M059J (cell line): ENCODE measurements at places on chromosomes 1 and 21. TPM values are rescaled to one million over a fixed set of nuclear protein-coding genes. Genes with fewer than 3 reads are reported as not detected.

GRCh38 chr1:1857096-1857703, 33.7 kb downstream of the GNB1 start:
- no peak for DNase-seq

DNA sequence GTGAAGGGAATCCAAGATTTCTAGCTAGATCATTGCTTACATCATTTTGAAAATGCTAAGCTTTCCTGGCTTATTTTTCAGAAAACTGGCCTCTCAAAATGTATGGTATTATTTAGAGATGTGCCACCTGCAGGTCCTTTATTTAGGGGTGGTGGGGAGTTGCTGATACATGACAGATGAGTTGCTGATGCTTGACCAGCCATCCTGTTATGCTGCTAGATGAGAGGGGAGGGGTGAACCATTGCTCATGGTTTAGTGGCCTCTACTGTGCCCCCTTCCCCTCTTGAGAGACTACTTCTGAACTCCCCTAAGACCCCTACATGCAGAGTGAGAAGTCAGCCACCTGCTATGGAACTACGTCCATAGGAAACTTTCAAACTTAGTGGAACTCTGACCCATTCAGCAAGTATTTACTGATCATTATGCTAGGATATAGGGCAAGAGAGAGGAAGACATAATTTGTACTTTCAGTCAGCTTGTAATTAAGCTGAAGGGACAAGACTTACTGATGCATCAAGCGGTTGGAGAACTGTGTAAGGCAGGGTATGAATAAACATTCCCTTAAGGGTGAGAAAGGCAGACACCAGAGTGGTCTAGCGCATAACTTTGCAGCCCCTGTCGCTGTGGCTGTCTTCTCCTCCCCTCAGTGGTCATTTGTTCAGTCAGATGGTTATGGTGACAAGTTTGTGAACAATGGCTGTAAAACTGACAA, 34.6 kb downstream of the SLAMF6 start:
- no peak for DNase-seq

- peak; percentile 99 for DNase-seq
Measured at GRCh38 chr1:233113009-233113879, 162.8 kb downstream of the NTPCR start.

GRCh38 chr1:23638786-23639241, 52.8 kb upstream of the RPL11 start:
- no peak for DNase-seq

DNA sequence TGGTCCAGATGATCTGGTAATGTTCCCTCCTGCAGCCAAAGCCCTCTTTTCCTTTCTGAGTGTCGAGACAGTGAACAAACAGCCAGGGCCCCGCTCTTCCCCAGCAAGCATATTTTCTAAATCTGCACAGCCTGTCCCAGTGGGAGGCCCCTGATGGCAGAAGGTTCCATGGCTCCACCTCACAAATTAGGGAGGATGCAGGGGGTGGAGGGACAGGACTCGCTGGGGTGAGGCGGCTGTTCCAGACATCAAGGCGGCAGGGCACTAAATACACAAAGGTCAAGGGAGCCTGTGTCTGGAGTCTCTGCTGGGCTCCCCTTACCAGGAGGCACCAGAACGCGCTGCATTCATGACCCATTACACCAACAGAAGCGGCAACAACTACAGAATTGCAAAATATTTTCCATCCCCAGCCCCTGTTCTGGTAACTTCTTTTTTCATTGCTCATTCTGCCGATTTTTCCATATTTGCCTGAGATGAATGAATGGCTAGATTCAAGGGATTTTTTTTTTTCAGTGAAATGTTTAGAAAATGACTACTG, 27.0 kb upstream of the PRELP start:
- DNase-seq = no peak

GRCh38 chr1:93235261-93235660, 54.7 kb downstream of the CCDC18 start:
- DNase-seq = no peak

DNA sequence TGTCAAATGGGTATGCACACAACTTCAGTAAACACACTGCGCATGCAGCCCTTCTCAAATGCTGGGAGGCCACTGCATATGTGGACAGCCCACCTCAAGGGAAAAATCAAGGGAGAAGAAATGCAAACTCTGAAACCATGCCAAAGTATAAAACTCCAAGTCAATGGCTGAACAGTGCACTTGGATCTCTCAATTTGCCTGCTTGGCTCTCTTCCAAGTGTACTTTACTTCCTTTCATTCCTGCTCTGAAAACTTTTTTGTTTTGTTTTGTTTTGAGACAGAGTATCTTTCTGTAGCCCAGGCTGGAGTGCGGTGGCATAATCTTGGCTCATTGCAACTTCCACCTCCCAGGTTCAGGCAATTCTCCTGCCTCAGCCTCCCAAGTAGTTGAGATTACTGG, 18.8 kb upstream of the COP1 start:
- no peak for DNase-seq

GRCh38 chr1:245645894-245646293, 491.1 kb downstream of the KIF26B start:
- DNase-seq = no peak

DNA sequence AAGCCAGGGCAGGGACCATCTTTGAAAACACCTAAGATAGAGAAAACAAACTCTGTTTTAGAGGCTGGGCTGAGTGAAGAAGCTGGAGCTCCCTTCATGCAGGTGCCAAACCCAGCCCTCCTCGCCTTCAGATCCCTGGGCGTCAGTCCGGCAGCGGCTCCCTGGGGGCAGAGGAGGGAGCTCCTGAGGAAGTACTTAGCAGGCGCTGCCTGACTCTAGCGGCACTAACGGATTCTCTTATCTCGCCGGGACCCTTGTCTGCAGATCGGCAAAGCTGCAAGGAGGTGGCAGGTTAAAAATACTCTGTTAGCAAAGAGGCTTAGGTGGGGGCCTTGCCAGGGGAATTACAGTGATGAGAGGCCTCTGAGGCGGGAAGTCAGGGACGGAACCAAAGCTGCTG, 79.6 kb downstream of the PLXNA2 start:
- no peak for DNase-seq

DNA sequence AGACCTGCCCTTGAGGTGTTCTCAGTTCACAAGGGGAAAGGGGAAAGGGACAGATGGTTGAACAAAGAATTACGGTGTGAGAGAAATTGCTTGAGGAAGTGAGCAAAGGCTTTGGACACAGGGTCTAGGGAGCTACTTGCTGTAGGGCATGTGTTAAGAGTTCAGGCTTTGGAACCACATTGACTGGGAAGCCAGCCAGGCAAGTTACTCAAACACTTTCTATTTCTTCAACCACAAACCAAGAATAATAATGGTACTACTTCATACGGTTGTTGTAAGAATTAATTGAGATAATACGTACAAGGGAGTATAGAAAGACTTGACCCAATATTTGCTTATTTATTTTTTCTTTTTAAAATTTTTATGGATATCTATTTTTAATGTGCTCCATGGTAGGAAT, 26.6 kb downstream of the AK4 start:
- DNase-seq = peak; percentile 97

DNA sequence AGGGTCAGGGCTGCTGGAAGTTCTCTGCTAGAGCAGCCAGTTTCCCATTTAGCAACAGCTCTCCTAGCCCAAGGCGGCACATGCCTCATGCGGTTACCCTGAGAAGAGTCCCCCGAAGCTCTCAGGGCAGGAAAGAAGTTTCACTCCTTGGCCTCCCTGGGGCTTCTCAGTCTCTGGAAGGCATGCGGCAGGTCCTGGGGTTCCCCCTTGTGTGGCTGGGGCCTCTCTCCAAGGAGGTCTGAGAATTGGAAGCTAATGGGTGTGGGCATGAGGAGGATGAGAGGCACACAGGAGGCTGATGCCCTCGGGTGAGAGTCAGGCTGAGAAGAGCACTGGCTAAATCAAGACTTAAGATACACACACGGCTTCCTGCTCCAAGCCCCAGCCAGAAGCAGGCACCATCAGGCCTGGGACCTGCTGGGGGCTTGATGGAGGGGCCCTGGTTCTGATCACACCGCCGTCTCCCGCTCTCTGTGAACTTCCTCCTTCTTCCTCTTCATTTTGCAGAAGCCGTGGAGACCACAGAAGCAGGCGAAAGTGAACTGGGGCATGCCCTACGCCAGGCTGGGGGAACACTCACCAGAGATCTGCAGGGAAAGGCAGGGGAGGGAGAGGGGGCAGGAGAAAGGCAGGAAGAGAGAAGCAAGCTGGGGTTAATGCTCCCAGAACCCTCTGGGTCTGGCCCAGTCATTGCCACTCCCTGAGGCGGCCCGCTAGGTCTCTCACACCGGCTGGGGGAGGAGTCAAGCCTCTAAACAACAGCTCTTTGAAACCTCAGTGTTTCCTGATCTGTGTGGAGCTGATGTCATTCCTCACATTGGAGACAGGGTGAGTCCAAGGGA, 15.1 kb downstream of the BLACAT1 start:
- DNase-seq = peak; percentile 87

GRCh38 chr21:44371596-44371995, 18.2 kb downstream of the TRPM2 start:
- DNase-seq = no peak

DNA sequence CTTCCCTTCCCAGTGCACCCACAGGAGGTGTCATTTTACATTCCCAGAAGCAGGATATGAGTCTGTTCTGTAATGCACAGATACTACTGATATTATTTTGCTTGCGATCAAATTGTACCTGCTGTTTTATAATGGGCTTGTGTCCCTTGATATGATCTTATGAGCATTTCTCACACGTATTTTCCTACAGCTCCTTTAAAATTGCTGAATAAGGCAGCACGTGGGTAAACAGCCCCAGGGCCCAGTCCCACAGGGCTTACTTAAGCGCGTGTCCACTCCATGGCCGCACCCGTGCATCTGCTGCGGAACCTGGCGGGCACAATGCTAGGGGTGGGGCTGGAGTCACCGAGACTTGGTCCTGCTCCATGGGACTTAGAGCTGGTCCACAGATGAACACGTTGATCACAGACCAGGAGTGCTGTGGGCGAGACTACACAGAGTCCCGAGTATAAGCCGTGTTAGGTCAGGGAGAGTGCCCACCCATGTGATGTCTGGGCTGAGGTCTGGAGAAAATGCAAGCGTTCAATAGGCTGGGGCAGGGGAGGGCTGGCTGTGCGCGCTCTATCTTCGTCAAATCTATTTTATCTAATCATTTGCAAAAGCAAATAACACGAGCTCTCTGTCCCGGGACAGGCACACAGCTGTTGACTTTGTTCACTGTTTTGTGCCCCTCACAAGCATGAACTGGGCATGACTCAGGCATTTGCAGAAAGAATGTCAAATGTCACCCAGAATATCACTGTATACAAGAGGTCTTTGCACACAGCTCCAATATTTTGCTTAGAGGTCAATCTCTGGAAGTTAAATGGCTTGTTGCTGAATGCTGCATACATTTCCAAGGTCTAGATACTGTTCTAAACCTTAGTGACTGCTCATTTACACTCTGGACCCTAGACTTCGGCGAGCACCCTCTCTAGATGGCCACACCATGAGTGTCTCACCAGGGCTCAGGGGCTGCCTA, 119.3 kb downstream of the CRYAA start:
- no peak for DNase-seq

DNA sequence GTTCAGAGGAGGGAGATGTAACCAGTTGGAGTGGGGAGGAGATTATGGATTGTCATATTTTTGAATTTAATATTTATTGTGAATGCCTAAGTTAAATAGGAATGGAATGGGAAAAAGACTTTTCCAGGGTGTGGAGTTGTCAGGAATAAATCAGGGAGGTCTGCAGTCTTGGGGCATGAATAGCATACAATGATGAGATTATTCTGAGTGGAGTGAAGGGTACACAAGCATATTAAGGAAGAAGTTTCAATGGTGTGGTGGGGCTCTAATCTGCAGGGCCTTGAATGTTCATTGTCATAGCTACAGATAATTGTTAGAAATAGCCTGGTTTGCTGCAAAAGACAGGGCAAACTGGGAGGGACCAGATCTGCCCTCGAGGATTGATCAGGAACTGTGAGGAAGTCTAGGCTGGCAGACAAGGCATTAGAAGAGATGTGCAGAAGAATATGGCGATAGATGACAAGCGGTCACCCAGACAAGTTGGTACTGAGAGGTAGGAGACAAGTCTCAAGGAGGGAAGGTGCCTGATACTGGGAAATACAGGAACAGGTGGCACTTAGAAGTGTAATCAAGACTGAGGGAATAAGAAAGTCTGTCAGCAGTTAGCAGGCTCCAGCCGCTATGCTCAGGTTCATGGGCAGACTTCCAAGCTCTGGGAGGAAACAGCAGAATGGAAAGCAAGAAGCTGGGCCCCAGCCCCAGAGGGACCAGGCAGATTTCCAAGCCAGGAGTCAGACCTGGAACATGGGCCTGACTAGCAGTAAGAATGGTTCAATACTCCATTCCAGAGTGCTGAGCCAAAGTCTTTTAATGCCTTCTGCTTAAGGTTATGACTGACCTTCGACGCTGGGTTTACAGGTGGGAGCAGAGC, 20.9 kb upstream of the RGL1 start:
- peak; percentile 94 for DNase-seq

- DNase-seq = peak; percentile 20
Measured at GRCh38 chr1:110554871-110555801, 36.2 kb upstream of the KCNA10 start.

DNA sequence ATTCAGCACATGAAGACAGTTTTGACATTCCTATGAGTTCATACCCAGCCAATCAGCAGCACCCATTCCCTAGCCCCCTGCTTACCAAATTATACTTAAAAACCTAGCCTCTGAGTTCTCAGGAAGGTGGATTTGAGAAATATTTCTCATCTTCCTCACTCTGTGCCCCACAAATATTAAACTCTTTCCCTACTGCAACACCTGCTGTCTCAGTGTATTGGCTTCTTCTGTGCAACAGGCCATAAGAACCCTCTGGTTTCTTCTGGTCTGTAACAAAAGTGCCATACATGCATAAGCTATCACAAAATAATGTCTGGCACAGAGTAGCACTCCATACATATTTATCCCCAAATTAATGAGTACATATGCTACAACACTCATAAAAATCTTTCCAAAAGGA, 387.4 kb upstream of the CAMK1G start:
- no peak for DNase-seq

GRCh38 chr21:37936010-37936785, 19.9 kb upstream of the KCNJ6 start:
- peak; percentile 58 for DNase-seq

GRCh38 chr1:236067854-236068454, 3.1 kb upstream of the NID1 start:
- no peak for DNase-seq

- DNase-seq = peak; percentile 76
Measured at GRCh38 chr1:1282998-1283397, 2.8 kb downstream of the SCNN1D start.

- DNase-seq = no peak
Measured at GRCh38 chr1:206415942-206416341, 54.3 kb upstream of the IKBKE start.

- DNase-seq = no peak
Measured at GRCh38 chr21:21332492-21332891, 334.3 kb downstream of the NCAM2 start.

DNA sequence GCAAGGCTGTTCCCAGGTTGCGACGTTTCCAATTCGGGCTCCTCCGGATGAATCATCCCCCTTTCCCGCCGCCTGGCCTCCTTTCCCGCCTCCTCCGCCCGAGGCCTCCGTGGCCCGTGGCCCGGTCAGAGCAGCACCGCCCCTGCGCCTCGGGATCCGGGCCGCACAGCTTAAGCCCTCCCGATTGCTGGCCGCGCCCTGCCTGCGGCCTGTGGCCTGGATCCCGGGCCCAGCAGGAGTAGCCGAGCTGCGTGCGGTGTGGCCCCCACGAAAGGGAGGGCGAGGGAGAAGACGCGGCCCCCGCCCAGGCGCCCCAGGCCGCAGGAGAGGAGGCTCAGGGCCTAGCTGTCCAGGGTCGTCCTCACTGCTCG, 1.0 kb downstream of the TMEM200B start:
- peak; percentile 83 for DNase-seq

The CENPF gene
- 45.5 and 83.9 TPM in 2 replicates for total RNA-seq

The PADI2 gene
- 0.12 and 1.3 TPM in 2 replicates for total RNA-seq

The PGBD5 gene
- total RNA-seq = 0.76 and 0.98 TPM in 2 replicates

The S100A7 gene
- total RNA-seq = not detected in 2 replicates

The OPN3 gene
- total RNA-seq = 30.2 and 30.8 TPM in 2 replicates

The FCRL6 gene
- not detected in 2 replicates for total RNA-seq

The VWA5B1 gene
- total RNA-seq = not detected in 2 replicates

The RNF223 gene
- total RNA-seq = not detected in 2 replicates
